ENCODE measurements at places on chromosomes 7 and 10.

GRCh38 chr10:2963889-2964631 is 103.3 kb upstream of the PFKP start:
- no peak for DNase-seq

- no peak for DNase-seq
These were observed 40.2 kb downstream of the WDR11 start for GRCh38 chr10:120891365-120891764.

- DNase-seq = no peak
These were observed 207.5 kb downstream of the ARHGAP12 start for GRCh38 chr10:31721096-31721495.

- no peak for DNase-seq
These were observed 33.7 kb downstream of the MCM10 start for GRCh38 chr10:13195016-13195415.

- DNase-seq = no peak
These were observed 94.0 kb downstream of the RNLS start for GRCh38 chr10:88489107-88489506.

DNA sequence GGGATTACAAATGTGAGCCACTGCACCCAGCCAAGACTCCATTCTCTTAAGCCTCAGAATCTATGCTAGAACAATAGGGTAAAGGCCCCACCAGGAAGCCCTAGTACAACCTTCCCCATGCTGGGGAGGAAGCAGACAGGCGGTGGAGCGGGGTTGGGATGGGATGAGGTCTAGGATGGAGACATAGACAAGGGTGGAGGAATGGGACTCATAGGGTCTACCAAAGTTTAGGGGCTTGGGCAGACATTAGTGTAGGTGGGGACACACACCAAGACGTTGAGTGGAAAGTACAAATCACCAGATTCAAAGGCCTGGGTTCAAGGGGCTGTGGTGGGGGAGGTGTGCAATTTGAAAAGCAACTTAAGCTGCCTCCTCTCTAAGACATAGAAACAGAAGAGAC is 19.3 kb downstream of the PRSS2 start:
- DNase-seq = no peak

DNA sequence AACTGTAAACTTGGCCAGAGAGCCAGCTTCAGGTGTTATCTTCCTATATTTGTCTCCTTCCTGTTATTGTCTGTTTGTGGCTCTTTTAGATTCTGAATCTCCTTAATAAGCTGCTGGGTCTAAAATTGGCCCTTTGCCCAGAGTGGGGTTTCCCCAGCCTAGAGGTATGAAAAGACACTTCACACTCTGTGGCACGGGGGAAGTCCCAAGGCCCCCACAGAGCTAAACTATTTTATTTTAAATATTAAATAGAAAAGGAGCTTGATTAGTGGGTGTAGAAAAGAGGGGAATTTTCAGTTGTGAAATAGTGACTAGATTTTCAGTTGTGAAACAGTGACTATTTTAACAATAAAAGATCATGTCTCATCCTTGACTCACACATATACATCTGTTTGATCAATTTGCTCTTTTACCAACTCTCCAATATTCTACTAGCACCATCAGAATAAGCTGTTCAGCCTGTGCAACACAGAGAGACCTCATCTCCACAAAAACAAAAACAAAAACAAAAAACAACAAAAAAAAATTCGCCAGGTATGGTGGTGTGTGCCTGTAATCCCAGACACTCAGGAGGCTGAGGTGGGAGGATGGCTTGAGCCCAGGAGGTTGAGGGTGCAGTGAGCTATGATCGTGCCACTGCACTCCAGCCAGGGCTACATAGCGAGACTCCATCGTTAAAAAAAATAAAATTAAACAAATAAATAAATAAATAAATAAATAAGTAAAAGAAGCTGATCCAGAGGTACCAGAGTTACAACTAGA is 24.9 kb upstream of the ADO start:
- peak; percentile 75 for DNase-seq

DNA sequence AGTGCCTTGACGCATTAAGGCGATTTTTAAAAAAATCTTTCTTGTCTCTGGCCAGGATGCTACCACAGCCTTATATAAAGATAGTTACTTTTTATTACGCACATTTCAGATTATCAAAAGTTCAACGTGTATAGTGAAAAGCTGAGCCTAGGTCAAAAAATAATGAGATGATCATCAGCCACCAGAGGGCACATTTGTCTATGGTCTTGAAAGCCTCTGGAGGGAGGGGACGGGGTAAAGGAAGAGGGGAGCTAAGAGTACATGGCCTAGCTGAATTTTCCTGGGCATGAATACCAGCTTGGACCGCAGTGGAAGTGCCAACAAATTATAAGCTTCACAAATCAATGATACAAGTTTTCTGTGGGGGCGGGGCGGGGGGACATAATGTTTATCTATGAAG is 285.9 kb upstream of the SMIM30 start:
- DNase-seq = no peak

DNA sequence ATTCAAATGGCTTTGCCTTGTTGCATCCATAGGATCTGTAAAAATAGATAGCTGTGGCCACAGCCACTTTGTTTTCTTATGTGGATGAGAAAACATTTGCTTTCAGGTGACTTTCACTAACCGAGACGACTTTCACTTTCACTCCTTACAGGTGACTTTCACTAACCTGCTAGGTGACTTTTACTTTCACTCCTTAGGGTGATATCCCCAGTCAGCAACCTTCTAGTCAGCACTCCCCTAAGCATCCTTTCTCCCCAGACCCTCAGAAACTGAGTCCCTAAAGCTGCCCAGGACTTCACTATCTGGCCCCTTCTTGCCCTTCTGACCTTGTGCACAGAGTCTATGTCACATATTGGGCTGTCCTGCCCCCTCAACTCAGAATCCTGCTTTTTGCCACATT is 177.5 kb downstream of the RELN start:
- DNase-seq = peak; percentile 29

- DNase-seq = no peak
These were observed 43.3 kb downstream of the DIP2C start for GRCh38 chr10:646118-646524.

DNA sequence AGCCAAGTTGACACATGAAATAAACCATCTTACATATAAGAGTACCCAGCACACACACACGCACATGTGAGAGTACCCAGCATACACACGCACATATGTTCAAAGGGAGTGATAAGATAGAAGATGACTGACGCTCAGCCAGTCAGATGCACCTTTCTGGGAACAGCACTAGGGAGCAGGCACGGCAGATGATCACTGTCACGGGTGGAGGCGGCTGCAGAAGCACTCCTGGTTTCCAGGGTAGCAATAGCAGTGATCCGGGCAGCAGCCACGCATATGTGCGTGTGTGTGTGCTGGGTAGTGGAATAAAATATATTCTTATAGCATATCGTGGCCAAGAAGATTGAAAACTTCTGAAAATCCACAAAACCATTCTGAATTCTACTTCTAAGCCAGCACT is 85.8 kb upstream of the NAMPT start:
- no peak for DNase-seq

GRCh38 chr7:154804449-154804848 is 198.5 kb downstream of the PAXIP1 start:
- no peak for DNase-seq

DNA sequence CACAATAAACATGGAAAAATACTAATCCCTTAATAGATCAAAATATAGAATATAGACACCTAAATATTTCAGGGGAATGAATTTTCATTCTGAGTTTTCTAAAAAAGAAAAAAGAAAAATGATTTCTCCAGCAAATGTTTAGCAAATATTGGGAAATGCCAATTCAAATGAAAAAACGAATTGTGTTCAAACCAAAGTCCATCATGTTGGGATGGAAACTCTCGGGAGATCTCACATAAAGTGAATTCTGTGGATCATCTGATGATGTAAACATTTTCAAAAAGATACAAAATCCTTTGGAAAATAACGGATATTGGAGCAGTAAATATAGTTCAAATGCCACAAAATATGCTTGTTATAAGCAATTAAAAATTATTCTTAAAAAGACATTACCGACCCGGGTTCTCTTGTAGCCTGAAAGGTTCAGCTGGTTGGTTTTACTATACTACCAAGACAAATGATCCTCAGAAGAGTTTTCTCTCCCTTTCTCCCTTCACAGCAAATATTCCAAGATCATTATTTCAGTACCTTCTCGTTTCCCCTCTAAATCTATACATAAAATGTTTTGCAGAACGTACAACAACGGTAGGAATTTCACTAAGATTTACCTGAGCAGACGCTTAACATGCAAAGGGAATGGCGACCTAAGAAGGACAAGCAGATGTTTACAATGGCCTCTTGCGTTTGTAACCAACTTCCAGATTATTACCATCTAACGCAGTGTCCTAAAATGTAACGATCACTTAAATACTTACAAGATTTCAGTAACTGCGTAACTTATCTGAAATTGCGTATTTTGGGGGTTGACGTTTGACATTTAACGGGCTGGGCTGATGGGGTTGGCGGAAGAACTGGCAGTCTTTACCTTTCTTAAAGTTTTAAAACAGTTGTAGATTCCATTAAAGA is 2.5 kb downstream of the HOXA13 start:
- DNase-seq = no peak

DNA sequence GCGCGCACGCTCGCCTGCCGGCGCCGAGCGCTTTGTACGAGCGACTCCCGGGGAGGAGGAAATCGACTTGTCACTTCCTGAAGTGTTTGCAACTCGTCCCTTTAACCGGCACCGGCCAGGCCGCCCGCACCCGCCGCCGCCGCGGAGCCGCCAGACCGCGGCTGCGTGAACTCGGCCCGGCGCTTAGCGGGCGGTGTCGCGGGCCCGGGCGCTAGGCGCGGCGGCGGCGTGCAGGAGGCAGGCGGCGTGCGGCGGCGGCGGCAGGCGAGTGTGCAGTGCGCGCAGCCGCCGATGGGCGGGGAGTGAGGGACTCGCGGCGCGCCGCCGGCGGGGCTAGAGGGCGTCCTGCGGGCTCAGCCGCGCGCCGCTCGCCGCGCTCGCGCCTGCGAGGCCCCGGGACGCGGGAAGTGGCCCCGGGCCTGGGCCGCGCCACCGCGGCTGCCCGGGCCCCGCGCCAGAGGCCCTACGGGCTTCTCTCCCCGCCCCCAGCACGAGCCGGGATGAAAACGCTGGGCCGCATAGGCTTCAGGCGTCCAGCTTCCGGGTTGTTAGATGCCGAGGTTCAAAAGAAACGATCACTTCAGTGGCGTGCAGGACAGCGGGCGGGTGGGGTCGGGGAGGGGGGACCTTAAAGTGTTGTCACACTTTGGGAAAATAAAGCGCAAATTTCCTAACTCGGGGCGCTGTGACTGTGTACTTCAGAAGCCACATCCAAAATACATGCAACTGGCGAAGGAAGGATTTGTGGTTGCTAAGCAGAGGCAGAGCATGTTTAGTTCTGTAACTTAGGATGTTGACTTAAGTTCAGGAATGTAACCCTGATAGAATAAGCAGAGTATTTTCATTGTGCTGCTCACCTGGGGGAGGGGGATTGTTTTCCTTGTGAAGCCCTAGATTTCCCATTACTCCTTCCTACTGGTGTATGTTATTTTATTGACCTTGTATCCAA is at the start of gene FAM53B:
TSS of gene FAM53B (minus strand) at position 277 of the 949 bp plus-strand sequence. CDS start 37,665 bp downstream, outside the sequence.
- DNase-seq = peak; percentile 83

DNA sequence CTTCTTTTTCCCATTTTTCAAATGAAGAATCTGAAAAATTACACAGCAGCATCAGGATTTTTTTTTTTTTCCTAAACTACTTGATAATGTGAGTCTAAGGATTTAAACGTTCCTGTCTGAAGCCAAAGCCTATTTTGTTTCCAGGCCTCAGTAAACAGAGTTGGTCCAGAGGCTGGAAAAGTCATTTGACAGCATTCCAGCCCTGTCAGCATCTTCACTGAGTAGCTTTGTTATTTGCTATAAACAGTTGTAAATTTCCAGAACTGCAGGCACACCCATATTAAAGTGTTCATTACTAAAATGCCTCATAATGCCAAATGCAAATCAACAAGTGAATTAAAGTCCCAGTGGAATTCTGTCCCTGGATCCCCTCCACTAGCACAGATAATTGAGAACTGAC is 35.5 kb upstream of the KMT2E start:
- no peak for DNase-seq

- no peak for DNase-seq
These were observed 32.9 kb upstream of the PHYHIPL start for GRCh38 chr10:59143544-59143943.

DNA sequence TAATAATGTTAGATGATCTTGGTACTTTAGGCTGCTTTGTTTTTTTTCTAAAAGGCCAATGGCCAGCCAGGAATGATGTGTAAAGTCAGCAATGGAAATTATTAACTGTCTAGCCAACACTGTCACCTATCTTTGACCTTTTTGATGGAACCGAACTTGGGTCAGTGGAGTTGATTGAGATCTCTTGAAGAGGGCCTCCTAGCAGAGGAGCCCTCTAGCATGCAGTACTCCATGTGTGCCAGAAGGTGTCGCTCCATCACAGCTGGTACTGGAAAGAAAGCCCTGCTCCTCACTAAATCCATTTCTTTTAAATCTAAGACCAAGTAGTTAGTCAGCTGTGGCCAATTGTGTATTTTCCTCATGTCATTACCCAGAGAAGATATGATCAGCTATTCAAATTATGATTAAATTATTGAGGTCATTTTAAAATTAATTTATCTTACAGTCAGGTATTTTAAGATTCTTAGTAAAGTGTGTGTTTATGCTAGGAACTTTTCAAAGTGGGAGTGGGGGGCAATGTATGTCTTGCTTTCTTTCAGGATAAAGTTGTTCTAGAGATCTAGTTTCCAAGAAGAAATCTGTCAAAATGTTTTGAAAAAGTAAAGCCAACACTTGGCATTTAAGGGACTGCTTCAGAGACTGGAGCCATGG is 33.1 kb upstream of the CROT start:
- peak; percentile 59 for DNase-seq

All from stimulated activated naive CD4-positive, alpha-beta T cell (primary cell).